ENCODE measurements at places on chromosomes 4 and X.

GRCh38 chrX:57925806-57926205, 15.5 kb upstream of the ZXDA start:
- DNase-seq: no peak

DNA sequence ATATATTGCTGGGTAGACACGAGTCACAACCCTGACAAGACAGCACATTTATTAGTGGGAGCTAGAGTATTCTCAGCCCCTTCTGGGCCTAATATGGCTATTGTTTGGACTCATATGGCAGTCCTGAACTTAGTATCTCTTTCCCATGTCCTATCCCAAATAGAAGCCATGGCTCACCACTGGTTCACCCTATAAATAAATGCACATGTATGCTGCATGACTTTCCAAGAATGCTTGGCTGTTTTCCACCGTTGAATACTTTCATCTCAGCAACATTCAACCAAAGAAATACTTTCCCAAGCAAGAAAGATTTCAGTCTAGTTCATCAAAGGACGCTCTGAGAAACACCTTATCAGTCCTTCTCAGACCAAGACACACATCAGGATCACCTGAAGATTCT, 36.7 kb downstream of the SMPX start:
- no peak for DNase-seq

- no peak for DNase-seq
Observed at GRCh38 chr4:90584051-90584450, 456.9 kb downstream of the CCSER1 start.

DNA sequence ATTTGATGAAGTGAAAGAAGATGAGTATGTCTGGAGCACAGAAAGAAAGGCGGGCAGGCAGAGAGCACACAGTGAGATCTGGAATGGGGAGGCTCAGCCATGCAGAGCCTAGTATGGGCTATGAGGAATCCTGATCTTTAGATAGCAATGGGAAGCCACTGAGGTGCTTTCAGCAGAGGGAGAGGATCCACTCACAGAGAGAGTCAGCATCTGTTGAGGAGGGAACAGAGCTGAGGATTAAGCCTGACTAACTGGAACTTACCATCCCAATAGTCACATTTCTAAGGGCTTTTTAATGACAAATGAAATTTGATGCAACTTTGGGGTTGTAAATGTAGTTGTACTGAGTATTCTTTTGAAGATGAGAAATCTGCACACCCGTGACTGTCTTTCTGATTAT, 20.6 kb upstream of the FGFBP2 start:
- DNase-seq: no peak

GRCh38 chr4:7166237-7166636, 26.1 kb upstream of the SORCS2 start:
- no peak for DNase-seq

- no peak for DNase-seq
Observed at GRCh38 chrX:7254144-7254543, 106.2 kb upstream of the PUDP start.

GRCh38 chr4:154044108-154044531, 255.2 kb upstream of the SFRP2 start:
- no peak for DNase-seq

DNA sequence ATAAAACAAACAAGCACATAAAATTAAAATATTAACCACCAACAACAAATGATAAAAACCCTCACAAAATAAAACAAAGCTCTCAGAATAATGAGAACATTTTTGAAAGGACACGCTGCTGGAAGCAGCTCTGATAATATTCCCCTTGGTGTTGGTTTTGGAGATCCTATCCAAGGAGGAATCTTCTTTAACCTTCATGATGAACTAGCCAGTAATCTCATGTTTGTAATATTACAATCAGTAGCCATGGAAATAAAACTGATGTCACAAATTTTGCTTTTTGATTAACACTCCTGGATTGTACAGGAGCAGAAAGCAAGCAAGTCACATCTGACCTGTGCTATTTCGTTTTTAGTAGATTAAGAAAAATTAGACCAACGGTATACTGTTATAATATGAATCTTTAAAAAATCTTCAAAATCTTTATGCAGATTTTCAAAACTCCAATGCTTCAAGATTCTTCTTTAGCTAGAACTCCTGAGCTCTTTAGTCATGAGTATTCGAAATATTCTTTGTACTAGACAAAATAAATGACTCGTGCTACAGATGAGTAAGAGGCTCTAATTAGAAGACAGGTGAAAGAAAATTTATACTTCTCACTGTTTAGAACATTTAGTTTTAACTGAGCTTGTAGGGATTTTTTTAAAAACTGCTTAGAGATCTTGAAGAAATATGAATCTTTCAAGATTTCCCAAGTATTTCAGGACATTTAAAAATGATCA, 154.1 kb downstream of the RASL11B start:
- DNase-seq: no peak

DNA sequence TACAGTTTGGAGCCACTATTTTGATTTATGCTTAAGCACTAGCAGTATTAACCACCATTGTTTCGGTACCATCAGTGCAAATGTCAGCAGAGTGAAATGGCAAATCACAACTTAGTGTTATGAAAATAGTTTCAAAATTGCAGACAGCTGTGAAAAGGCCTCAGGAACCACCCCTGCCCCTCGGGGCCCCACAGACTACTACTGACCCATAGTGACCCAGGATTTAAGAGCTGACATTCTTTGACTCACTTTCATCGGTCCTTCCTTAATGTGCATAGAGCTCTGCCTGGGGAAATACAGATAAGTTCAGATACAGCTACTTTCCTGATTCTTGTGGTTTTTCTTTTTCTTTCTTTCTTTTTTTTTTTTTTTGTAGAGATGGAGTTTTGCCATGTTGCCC, 3.3 kb upstream of the BBS7 start:
- no peak for DNase-seq

GRCh38 chrX:283115-283845, 2.1 kb downstream of the PLCXD1 start:
- peak; percentile 82 for DNase-seq

- DNase-seq: no peak
Observed at GRCh38 chrX:54530357-54530900, 410 bp downstream of the GNL3L start.

GRCh38 chr4:172188248-172188988, 375.2 kb downstream of the GALNTL6 start:
- DNase-seq: no peak

GRCh38 chrX:56798339-56798711, 69.3 kb downstream of the NBDY start:
- no peak for DNase-seq

DNA sequence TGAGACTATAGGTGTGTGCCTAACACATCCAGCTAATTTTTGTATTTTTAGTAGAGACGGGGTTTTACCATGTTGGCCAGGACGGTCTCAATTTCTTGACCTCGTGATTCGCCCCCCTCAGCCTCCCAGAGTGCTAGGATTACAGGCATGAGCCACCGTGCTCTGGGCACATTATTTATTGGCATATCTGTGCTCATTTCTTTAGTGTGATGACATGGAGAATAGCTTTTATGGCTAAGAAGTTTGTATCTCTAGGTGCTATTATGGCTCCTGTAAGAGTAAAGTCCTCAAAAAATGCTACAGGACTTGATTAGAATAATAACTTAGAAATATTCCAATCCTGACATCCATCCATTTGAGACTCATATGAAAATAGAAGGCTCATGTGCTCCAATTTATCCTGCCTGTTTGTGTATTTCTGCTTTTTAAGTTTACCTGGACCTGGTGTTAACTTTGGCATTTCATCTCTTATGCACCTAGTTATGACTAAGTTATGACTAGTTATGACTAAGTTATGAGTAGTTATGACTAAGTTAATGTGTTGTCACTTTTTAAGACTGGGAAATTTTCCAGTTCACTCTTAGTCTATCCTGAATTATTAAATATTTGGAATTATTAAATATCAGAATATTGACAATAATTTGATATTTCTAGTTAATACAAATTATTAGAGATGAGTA, 36.4 kb upstream of the UNC5C start:
- no peak for DNase-seq

DNA sequence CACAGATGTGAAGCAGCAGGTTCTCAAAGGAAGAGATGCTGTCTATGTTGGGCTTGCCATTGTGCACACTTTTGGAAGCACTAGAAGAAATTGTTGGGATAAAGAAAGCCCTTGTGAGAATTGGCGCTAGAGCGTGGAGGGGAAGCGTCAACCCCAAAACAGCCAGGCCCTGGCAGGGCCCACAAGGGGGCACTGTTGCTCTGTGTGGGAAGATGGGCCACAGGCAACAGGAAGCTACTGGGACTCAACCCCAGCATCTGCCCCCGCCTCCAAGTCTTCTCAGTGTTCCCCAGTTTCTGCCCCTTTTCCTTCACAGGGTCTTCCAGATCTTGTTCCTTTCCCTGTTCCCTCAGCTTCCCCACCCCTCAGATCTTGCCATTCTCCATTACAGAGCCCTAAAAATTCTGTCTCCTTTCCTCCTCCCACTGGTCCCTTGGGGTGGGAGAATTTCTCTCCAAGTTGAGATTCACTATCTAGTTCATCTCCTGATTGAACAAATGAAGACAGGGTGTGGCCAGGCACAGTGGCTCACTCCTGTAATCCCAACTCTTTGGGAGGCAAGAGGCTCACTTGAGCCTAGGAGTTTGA, 85.5 kb downstream of the STARD8 start:
- DNase-seq: peak; percentile 76

- DNase-seq: peak; percentile 69
Observed at GRCh38 chr4:110970642-110971041, 347.8 kb upstream of the PITX2 start.

DNA sequence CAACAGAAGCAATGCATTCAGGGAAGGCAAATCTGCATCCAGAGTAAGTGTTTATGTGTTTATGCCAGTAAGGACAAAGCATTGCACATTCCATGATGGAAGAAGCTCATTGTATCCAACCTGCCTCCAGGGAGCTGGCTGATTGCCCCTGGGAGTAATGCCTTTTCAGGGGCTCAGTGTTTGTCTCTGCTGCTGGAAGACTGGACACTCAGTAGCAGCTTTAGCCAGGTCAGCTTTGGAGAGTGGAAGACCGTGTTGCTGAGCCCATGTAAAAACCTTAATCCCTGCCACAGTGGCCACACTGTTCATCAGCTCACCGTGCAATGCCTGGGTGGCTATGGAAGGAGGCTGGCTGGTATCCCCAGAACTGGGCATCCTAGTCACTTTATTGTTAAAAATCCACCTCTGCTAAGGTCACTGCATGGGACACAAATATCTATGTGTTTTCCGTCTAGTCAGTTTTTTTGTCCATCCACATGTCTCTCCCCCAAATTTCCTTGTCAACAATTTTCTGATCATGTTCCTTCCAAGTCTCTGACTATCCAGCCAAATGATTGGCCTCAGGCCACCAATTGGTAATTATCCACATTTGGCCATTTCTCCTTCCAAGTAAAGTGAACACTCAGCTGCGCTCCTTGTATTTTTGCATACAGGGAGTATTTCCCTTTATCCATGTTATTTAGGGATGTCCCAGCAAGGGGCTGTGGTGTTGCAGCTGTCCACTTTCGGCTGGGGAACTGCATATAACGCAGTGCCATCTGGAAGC, 2044.5 kb upstream of the AGA start:
- no peak for DNase-seq

GRCh38 chrX:8404926-8405325, 59.7 kb upstream of the VCX3B start:
- DNase-seq: no peak

GRCh38 chr4:104015680-104016079, 295.9 kb upstream of the TACR3 start:
- DNase-seq: no peak

DNA sequence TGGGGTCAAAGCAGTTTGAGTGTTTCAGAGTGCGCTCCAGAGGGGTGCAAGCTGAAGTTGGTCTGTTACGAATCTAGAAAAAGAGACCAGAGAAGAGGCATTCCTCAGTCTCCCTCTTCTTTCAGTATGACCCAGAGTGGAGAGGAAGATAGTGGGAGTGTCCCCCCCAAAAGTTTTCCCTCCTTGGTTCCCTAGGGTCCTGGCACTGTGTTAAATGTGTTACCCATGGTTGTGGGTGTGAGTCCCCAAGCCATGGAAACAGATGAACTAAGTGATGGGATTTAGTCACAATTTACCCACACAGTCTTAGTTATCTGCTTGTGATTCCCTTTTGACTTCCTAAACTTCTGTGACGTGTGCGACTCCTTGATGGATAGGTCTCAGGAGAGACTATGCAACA, 27.0 kb upstream of the NAF1 start:
- DNase-seq: no peak

DNA sequence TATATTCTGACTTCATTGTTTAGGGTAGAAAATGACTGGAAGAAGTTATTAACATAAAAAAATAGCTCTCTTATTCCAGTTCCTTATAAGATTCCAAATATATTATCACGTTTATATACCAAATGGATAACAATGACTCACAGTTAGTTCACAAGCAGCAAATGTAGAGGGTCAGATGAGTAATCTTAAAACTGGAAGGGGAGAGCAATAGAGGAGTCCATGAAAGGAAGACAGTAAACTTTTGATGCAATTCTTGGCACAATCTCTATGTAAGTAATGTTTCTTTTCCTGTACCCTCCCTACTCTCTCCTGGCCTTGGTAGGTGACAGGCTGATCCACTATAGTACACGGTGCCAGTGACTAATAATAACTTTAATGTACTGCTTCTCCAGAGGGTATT, 259.0 kb upstream of the TRPC5 start:
- no peak for DNase-seq

- DNase-seq: no peak
Observed at GRCh38 chr4:39706334-39706733, 8.4 kb downstream of the UBE2K start.

DNA sequence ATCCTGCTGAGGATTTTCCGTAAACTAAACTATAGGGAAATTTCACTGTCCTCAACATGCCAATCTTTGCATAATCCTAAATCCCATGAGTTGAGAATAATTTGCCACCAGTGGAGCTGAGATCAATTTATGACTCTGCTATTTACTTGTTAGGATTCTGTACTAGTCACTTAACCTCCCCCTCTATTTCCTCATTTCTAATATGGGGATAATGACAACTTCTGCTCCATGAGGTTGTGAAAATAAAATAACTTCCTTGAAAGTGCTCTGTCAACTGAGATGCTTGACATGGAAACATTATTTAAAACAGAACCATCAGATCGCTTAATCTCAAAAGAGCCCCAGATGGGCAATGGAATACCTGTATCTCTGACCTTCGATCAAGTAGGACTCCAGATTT, 2.6 kb upstream of the FGF16 start:
- no peak for DNase-seq

- no peak for DNase-seq
Observed at GRCh38 chrX:16207634-16208033, 40.4 kb downstream of the MAGEB17 start.

- DNase-seq: no peak
Observed at GRCh38 chr4:157079441-157079840, 3.5 kb downstream of the GLRB start.

GRCh38 chr4:41796545-41797210, 48.2 kb upstream of the PHOX2B start:
- peak; percentile 6 for DNase-seq

Data from endothelial cell (in vitro differentiated cells).